GM12892 (cell line): ENCODE measurements at places on chromosomes 12 and 14.

DNA sequence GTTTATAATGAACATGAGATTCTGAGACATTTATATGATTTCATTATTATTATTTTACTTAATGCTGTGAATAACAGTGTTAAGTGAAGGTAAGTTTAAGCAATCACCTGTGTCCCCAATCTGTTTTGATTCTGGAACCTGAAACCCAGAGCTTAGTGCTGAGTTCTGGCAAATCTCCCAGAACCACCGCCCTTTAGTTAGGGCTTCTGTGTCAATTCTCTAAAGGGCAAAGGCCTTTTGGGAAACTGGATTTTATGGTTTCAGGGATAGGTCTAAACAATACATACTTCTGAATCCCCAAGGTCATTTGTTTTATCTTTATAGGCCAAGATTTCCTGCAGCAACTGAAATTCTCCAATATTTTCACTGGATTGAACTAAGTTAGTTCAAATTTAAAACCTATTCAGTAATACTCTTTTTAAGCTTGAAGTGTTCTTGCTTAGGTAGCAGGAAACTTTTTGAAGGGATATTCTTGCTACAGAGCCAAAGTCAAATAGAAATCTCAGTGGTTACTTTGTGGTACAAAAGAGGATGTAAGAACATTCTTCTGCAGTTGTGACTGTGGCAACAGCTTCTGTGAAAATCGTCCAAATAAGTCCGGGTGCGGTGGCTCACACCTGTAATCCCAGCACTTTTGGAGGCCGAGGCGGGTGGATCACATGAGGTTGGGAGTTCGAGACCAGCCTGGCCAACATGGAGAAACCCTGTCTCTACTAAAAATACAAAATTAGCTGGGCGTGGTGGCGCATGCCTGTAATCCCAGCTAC is 10.0 kb upstream of the PKP2 start:
- DNase-seq: no peak

DNA sequence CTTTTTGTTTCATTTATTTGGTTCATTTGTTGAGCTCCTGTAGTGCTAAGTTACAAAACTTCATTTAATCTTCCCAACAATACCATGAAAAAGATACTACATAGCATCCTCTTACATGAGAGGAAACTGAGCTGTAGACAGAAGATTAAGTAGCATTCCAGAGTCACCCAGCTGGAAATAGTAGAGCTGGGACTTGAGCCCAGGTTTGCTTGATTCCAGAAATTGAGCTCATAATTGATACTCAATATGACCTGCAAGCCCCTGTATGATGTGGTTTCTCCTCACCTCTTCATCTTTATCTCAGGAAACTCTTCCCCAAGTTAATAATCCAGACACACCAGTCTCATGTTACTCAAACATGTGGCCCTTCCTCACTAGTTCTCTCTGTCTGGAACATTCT is 87.0 kb upstream of the DAAM1 start:
- no peak for DNase-seq

- DNase-seq: no peak
Measured at GRCh38 chr14:85391892-85392291, 138.1 kb upstream of the FLRT2 start.

- DNase-seq: no peak
Measured at GRCh38 chr12:49375406-49375805, 8.1 kb downstream of the SPATS2 start.

GRCh38 chr14:96042248-96042930 is 3.2 kb downstream of the C14orf132 start:
- DNase-seq: no peak

DNA sequence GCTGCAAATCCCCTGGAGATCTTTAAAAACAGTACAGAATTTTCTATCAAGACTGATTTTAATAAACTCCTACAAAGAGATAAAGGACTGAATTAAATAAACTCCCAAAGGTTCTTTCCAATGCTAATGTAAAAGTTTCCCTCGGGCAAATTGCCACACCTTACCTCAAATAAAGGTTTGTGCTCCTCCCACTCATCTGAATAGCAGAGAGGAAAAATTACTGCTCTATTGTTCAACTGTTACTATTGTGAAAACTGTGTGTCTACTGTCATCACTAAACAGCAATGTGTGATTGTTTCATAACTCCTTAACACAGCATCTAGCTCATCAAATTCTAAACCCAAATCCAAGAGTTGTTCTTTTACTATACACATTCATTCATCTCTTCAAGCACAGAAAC is 3.2 kb downstream of the SPTLC2 start:
- DNase-seq: no peak

GRCh38 chr12:121453629-121454028 is 53.7 kb downstream of the RNF34 start:
- DNase-seq: no peak

GRCh38 chr14:90981636-90982035 is 78.8 kb downstream of the RPS6KA5 start:
- no peak for DNase-seq

DNA sequence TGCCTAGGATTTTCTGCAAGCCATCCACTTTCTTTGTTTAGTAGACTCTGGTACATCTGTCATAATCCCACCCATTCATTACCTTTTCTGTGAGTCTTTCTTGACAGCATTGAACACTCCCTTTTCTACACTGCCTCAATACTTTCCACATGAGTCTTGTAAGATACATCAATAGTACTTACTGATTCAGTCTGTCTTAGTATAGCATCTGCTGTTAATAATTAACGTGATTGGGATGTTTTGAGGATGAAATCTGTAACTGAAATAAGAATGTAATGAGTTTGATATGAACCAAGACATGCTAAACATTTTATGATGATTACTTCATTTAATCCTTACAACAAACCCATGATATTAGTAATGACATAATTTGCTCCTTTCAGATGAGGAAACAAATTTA is 196.2 kb upstream of the FOXG1 start:
- no peak for DNase-seq

DNA sequence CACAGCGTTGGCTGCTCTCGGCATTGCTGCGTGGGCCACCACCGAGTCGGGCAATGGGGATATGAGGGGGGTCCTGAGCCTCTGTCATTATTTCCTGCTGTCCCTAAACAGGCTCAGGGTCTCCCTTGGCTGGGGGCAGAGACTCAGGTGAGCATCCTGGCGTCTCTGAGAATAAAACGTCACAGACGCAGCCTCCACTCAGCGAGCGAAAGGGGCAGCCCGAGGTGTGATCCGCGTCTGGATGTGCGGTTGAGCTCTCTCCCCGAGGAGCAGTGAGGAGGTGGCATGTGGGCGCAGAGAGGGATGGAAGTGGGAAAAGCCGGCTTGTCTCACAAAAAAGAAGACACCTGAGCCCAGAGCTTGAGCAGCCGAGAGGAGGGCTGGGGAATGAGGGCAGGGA is 62.6 kb downstream of the GALNT9 start:
- no peak for DNase-seq

GRCh38 chr12:76649099-76649498 is 89.5 kb upstream of the OSBPL8 start:
- no peak for DNase-seq

DNA sequence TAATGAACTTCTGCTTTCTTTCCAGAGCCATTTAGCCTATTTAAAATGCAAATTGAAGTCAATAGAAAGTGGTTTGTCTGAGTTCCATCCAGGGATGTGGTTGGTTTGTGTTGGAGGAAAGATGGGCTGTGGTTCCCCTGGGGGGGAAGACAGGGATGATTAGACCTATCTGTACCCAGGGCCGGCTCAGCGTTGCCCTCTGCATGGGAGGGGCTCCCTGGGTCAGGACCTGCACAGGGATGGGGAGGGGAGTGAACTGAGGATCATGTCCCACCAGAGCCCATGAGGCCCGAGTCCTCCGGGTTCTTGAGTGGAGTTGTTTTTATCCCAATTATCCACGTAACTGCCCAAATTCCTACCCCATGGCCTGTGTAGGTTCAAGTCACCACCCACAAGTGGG is 76.9 kb upstream of the SFSWAP start:
- DNase-seq: no peak

DNA sequence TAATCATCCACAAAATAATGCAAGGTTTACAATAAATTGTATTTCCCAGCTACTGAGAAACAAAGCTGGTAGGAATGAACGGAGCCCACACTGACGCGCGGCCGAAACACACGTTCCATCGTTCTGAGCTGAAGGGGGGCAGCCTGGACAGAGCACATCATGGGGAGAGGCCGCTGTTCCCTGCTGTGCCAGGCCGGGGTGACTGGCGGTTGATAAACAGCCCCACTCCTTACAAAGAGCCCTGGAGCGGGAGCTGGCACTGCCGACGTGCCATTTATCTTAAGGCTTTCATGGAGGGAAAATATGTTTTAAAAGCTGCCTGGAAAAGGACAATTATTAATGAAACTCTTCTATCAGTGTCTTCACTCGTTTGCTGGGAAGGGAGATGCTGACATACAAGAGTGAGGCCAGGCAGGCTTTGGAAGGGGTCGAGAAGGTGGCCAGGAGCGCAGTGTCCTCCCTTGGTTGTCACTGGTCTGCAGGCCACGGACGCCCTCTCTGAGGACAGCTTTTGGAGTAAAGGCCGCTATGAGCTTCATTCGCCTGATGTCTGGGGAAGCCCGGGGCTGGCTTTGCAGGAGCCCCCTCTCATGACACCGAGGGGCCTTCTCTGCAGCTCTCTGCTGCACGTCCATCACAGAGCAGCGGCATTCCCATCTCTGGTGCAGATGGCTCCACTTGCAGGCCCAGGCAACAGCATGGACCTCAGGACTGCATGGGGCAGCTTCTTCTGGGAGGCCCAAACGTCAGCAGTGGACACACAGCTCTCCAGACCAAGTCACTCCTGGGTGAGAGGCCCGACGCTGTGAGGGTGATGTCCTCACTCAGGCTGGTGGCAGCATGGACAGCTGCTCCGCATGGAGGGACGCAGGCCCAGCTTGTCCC is 355.3 kb upstream of the SFSWAP start:
- DNase-seq: no peak

- no peak for DNase-seq
Measured at GRCh38 chr12:16034136-16034817, 123.1 kb downstream of the DERA start.

GRCh38 chr14:75313294-75313693 is 34.7 kb downstream of the FOS start:
- no peak for DNase-seq

- no peak for DNase-seq
Measured at GRCh38 chr12:100185361-100185894, 15.2 kb upstream of the ACTR6 start.

DNA sequence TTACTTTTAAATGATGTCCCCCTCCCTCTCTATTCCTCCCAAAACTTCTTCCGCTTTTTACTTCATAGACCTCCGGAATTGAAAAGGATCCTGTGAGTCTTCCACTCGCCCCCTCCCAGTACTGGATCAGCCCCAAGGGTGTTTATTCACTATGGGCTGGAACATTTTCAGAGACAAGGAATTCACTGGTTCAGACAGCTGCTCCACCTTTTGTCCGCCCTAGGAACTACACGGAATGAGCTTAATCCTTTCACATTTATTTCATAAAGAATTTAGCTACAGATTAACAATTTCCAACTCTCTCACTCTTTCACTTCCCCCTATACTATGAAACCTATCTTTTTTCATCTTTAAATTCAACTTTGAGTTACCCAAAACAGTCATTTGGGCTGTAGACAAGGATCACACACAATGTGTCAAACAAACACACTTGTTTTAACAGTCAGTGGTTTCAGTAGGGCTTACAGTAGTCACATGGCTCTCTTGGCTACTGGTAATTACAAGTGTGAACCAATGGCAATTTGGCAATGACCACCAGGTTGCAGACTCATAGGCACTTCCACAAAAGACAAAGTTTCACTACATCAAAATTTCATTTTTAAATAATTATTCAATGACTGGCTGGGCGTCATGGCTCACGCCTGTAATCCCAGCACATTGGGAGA is 20.6 kb downstream of the CNIH1 start:
- DNase-seq: no peak

GRCh38 chr12:121241156-121241970 is 31.4 kb downstream of the P2RX4 start:
- DNase-seq: no peak

DNA sequence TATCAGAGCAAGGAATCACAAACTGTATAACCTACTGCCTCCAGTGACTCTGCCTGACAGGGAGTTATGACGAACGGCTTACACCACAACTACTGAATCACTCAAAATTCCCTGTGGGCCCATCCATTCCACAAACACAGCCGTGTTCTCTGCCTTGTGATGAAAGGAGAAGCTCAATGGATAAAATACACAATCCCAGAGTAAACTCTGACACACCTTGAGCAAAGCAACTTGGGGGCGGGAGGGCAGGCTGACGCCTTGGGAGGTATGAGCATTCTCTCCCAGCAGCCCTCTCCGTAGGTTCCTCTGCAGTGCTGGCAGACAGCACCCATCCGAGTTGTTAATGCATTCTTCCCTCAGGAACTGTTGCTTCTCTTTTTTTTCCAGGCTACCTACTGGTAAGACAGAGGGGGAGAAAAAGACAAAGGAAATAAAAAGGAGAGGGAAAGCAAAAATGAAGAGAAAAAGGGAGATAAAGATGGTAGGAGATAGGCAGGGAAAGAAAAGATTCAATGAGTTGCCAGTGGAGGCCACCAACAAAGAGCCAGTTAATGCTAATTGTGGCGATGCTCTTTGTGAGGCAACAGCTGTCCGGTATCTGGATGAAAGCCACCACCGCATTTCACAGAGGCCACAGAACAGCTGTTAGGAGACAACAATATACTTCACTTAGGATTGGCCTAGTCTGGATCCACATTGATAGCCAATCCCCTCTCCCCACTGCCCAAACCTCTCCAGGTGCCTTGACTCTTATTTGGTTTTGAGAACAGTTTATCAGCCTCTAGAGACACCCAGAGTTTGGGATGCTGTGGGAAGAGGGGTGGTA is 4.7 kb upstream of the DIO2 start:
- DNase-seq: no peak

DNA sequence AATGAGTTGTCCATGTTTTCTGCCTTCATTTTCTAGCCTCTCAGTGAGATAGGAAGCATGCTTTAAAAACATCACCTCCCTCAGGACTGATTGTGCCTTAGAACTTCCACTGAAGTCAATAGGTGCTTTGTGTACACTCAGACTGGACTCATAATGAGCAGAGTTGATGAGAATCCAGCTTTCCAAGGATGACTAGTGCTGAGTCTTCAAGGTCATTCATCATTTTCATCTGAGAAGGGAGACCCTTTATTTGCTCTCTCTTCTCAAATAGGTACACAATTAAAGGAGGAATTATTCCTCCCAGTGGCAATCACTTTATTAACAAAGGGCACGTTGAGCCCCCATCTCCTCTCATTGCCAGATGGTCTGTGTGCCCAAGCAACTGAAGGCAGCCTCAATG is 210.9 kb upstream of the PRKD1 start:
- DNase-seq: no peak

DNA sequence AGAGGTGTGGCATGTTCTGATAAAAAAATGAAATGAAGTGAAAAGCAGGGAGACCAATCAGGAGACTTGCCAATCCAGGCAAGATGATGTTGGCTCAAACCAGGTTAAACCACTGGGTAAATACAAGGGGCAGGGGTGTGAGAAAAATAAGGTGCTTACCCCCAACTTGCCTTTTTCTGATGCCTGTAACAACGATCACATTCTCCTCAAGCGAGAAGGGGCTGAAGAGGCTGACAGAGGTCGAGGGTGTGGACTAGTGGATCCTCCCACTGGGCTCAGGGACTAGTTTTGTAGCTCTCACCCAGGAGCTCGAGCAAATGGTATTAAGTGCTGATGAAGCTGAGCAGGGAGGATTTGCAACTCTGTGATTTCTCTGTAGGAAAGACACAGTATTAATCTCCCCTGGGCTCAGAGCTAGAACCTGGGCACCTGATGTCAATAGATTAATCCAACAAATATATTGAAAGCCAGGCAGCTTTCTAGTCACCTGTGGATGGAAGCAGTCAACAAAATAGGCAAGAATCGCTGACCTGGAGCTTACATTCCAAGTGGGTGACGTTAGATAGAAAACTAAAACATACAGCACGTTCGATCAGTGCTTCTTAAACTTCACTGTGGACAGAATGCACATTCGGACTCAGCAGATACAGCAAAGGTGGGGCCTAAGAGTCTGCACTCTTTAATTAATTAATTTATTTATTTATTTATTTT is 15.2 kb upstream of the EAPP start:
- no peak for DNase-seq
